NCI-H187 (cell line): ENCODE measurements at places on chromosomes 3 and 15.

DNA sequence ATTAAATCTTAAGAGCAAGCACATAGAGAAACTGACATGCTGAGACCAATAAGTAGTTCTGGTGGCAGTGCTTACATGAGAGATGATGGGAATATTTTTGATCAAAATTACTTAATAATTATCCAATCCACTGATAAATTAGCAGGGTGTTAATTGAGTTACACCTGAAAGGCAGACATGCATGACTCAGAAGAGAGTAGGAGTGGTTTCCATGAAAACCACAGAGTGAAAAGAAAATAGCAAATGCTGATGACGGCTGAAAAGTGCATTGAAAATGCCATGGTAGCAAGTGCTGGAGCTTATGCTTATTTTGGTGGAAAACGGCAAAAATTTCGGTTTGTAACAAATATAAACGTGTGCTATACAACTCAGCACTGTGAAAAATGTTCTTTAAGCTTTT, 267.8 kb upstream of the LRRN1 start:
- DNase-seq: no peak

- no peak for DNase-seq
These were observed 12.3 kb upstream of the STAC start for GRCh38 chr3:36367912-36368573.

DNA sequence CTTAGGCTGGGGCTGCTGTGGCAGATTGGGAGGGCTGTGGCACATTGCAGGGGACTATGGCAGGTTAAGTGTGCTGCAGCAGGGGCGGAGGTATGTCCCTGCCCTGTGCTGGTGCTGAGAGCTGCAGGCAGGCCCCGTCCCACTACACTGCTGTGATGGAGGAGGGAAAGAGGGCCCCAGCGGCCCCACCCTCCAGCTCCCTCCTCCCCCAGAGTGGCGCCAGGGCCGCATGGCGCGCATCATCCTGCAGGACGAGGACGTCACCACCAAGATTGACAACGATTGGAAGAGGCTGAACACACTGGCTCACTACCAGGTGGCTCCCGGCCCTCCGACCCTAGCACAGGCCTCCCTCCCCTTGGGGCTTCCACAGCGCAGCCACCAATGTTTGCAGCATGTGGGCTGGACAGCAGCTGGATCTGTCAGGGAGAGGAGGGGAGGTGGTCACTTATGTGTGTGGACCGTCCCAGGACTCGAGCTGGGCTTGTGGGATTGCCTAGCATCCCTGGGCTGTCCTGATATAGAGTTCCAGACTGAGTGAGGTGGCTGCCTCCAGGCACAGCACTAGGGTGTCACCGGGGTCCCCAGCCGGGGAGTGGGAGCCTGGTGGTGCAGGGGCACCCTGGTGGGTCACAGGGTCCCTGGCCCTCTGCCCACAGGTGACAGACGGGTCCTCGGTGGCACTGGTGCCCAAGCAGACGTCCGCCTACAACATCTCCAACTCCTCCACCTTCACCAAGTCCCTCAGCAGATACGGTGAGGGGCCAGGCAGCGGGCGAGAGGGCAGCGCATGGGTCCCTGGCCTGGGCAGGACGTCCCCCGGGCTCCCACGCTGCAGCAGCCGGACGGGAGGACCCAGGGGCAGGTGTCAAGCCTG, 46.1 kb downstream of the PLXNA1 start:
- no peak for DNase-seq

DNA sequence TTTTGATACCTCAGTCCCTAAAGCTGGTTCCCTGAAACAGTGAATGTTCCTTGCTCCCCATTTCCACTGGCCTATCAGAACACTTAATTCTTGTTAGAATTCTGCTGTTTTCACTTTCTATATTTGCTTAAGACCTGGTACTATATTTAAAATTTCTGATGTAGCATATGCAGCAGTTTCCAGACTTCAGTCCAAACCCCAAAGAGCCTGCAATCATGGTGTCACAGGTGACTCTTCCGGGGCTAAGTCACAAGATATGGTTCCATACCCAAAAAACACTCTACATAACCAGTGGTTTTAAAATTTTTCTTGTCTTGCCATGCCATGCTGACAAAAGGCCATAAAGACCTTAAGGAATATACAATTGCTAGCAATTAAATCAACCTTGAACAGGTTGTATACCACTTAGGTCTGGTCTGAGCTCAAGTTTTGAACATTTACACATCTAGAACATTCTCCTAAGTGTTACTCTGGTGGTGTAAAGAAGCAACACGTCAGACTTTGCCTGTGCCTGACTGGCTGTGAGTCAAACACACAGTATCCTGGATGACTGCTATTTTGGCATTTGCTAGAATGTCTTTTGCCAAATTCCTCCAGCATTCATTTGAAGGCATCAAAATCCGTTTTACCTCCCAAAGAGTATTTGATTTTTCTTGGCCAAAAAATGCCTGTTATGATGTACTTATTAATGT, 160.0 kb downstream of the FRMD5 start:
- DNase-seq: no peak

DNA sequence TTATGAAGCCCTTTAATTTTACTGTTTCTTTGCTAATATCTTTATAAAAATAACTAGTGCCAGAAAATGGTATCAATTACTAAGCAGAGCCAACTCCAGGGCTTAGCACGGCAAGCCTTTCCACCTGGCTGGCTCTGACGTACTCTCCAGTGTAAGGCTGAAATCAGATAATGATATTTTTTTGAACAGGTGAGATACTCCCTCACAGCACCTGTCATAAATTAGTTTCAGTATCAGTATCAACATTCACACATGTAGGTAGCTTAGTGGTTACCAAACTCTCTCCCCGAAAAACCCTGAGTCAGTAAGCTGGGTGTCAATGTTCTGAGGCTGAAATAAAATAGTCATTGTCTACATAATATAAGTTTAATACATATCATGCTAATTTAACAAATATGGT, 710.1 kb downstream of the SQOR start:
- DNase-seq: no peak

- no peak for DNase-seq
These were observed 26.0 kb downstream of the FBLN2 start for GRCh38 chr3:13574798-13575451.

GRCh38 chr3:28824316-28824715, 456.6 kb upstream of the RBMS3 start:
- DNase-seq: no peak

DNA sequence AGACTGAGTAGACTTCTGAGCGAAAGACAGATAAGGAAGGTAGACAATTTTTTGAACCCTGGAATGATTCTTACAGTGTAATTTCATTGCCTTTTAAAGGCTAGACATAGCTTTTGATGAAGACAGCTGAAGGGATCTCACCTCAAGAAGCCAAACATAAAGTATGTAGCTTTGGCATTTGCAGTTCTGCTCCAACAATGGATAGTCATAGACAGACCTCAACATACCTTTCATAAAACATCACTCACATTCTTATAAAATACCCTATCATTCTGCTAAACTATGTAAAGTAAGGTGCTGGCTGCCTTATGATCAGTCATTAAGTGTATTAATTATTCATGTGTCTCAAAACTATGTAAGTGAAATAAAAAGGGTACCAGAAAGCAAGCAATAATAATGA, 70.0 kb downstream of the UBE3A start:
- no peak for DNase-seq

GRCh38 chr15:62770752-62771151, 271.8 kb upstream of the TPM1 start:
- DNase-seq: no peak

GRCh38 chr3:30620402-30621360, 14.3 kb downstream of the TGFBR2 start:
- no peak for DNase-seq

GRCh38 chr3:61278713-61279112, 27.5 kb upstream of the FHIT start:
- DNase-seq: no peak

DNA sequence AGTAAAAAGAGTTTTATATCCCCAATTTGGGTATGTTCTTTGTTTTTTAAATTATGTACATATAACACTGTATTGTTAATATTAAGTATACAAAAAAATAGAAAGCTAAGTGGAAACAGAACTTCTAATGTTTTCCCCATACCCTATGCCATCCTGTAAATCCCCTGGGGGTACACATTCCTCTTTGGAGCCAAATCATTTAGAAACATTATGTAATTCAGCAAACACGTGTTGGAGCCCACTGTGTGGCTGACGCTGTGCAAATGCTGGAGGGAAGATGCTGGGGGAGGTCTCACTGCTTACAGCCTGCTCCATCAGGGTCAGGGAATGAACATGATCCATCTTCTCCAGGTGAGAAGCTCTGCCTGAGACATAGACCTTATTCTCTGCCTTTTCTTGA, 52.8 kb downstream of the CRTC3 start:
- DNase-seq: no peak

- DNase-seq: no peak
These were observed 498.5 kb upstream of the GBE1 start for GRCh38 chr3:82259994-82260393.

DNA sequence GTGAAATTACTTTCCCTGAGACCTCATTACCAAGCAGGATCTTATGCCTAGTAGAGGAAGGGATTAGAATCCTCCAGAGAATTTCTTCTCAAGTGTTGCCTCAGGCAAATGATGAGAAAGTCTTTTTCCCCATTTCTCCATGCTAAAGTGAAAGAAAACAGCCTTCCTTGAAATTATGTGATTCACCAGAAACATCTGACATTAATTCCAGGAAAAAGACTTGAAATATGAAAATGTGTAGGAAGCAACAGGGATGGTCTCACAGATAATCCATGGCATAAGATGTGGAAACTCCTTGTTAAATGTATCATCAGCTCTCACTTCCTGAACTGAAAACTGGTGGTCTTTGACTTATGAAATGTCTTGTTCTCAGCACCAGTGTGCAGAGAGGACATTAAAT, 17.9 kb upstream of the ABI3BP start:
- no peak for DNase-seq

DNA sequence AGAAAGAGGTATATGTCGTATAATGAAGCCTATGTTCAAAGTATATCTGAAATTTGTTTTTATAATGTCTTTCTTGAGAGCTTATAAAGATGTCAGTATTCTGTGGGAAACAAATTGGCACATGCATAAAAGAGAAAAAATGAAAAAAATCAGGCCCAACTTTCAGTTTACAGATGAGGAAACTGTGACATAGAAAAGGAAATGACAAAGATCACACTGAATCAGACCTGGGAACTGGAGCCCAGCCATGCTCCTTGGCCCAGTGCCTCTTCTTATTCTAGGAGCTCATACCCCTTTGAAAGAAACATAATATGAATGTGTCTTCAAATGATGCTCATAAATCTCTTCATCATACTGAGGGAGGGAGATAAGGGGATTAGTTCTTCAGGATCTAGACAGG, 48.4 kb downstream of the TMEM44 start:
- no peak for DNase-seq

DNA sequence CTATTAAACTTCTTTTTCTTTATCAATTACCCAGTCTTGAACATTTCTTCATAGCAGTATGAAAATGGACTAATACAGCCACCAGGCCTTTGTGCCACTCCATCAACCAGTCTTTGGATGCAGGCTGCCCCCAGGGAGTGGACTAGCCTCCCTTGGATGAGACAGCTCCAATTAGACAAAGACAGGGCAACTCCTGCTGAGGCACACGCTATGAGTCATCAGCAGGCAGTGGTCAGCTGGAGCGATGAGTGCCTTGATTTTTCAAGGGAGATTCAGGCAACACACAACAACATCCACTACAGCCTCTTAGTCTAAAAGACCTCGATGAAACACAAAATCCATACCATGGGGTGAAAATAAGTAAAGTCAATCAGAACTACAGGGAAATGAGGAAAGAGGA, 160.1 kb downstream of the ARRDC4 start:
- DNase-seq: no peak

- DNase-seq: no peak
These were observed 27.5 kb downstream of the SMAD3 start for GRCh38 chr15:67092752-67093503.

DNA sequence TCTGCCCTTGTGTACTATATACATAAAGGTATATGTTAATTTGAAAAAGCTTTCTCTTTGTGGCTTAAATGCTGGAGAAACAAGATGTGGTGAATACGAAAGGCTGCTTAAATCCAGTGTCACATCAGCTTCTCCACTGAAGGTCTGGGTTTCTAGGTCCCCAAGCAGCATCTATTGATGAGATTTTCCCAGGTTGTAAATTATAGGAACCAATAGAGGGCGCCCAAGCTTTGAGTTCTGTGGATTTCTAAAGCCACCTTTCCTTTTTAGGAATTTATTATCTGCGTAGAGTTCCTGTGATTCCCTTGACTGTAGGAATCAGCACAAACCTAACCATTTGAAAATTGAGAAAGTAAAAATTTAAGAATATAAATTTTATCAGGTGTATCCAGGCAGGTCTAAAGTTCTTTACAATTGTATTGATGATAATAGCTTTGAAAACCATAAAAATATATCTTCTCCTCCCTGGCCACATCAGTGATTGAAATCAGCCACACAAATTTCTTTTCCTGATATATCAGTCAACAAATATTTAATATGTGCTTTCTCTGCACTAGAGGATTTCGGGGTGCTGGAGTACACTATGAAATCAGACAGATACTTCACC, 88.3 kb upstream of the ADAMTSL3 start:
- DNase-seq: no peak

DNA sequence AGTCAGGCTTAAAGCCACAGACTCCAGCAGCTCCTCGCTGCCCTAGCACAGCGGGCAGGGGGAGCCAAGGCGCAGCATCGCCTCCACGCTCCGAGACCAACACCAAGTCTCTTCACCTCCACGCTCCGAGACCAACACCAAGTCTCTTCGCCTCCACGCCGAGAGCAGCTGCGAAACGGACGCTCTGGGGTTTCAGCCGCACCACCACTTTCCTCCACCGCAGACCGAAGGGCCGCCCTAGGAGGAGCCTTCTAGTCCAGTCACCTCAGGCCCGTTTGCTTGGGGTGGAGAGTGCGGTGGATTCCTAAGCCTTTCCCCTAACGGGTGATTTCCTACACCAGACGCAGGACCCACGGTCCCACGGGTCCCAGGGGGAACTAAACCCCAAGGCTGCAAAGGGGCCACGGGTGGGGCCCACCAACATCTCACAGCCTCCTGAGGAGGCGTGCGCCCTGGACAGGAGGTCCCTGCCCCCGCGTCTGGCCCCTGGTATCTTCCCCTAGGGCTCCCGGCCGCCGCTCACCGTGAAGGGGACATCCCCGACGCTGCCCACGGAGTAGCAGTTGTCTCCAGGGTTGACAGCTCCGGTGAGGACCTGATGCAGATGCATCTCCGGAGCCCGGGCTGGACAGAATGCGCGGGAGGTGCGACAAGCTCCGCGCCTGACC, 501 bp downstream of the DMXL2 start:
- DNase-seq: no peak

DNA sequence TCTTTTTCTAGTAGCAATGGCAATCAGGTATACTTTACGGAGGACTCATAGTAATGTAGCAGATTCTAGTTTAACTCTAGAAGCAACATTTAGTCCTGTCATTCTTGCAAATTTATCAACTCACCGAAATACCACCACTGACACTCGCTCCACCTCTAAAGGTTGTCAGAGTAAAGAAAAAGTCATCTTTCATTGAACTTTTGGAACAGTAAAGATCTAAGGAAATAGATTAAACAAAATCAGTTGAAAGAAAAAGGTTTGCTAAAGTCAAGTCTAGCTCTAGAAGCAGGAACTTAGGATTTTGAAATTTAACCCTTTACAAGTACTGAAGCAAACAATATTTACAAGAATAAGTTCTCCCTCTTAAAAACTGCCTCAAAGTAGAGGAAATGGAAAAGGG, 8.7 kb downstream of the ATP8B4 start:
- DNase-seq: no peak

- no peak for DNase-seq
These were observed 45.1 kb downstream of the NR1I2 start for GRCh38 chr3:119826711-119827608.

GRCh38 chr3:9441501-9442221, 44.2 kb downstream of the SETD5 start:
- DNase-seq: no peak

GRCh38 chr3:46867550-46867898, 4.3 kb upstream of the MYL3 start:
- DNase-seq: no peak
